ENCODE measurements at places on chromosomes 1 and 21. TPM values are rescaled to one million over a fixed set of nuclear protein-coding genes. Genes with fewer than 3 reads are reported as not detected.

- peak; percentile 22 for DNase-seq
Measured at GRCh38 chr1:27872802-27873551, 633 bp downstream of the THEMIS2 start.

- DNase-seq, result no peak
Measured at GRCh38 chr21:34046917-34047316, 26.5 kb upstream of the MRPS6 start.

GRCh38 chr21:31374395-31374794 is 30.3 kb upstream of the TIAM1 start:
- DNase-seq, result no peak

GRCh38 chr1:59413327-59413720 is 116.4 kb downstream of the FGGY start:
- no peak for DNase-seq

DNA sequence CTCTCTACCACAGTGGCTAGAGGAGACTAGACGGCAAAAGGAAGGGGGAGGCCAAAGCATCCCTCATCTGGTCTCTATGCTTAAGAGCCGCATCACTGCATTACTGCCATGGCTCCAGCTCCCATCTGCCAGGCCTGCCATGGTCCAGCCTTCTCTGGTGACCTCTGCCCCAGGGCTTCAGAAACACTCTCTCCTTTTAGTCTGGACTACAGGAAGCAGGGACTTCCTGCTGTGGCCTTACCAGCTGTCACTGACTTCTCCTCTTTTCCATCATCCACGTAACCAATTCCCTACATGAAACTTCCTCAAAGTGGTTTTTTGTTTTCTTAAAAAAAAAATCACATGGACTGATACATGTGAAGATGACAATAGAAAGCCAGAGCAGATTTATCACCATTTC is 323.1 kb upstream of the NFIA start:
- DNase-seq, result no peak

- no peak for DNase-seq
Measured at GRCh38 chr1:221945669-221946068, 203.8 kb upstream of the DUSP10 start.

- peak; percentile 10 for DNase-seq
Measured at GRCh38 chr1:154416471-154417337, 11.6 kb downstream of the IL6R start.

GRCh38 chr1:15975358-15975804 is 520 bp downstream of the ZBTB17 start:
- DNase-seq, result no peak

DNA sequence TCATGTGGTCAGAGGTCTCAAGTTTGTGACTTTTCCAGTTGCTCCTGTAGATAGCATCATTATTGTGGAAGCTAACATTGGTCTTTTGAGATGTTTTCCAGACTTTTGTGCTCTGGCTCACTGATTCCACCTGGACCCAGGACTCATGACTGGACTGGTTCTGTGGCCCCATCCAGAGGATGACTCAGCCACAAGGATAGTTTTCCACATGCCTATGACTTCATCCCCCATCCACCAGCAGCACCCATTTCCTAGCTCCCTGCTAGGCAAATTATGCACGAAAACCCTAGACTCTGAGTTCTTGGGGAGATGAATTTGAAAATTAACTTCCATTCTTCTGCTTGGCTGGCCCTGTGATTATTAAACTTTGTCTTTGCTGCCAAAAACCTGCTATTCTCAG is 949.3 kb downstream of the MRPL39 start:
- no peak for DNase-seq

DNA sequence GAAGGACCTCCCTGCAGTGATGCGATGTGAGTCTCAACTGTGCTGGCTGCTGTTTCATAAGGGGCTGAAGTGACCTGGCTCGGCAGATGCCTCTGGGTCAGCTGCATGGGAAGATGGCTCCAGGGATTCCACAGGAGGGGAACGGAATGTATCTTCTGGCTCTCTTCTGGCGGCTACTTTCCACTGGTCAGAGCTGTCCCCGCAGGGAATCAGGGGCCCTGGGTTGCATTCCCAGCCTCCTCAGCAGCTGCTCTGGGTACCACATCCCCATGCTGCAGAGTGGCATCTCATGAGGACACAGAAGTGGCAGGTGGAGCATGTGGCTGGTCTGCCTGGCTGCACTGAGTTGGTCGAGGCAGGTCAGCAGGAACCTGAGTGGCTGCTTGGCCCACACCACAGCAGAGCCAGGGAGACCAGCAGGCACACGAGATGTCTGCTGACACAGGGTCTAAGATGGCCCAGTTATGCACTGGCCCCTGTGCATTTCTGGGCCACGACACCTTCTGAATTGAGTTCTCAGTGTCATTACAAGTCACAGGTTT is 42.8 kb downstream of the POFUT2 start:
- no peak for DNase-seq

- no peak for DNase-seq
Measured at GRCh38 chr1:178337091-178337706, 159.6 kb downstream of the CLEC20A start.

DNA sequence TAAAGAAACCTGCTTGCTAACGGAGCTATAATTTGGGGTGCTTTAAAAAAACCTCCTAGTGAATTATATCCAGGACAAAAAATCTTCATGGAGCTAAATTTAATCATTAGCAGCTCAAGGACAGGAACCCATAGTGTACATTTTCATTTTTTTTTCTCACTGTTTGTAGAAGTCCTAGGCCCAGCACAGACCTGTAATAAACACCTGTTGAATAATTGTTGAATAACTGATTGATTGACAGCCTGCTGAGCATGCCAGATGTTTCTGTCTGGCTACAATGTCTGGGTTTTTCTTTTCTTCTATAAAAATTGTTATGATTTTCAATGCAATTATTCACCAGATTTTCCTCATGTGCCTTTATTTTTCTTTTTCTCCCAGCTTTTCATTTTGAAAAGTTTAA is 10.9 kb upstream of the GALNT2 start:
- DNase-seq, result no peak

- DNase-seq, result no peak
Measured at GRCh38 chr1:36919491-36920145, 114.7 kb downstream of the GRIK3 start.

- peak; percentile 87 for DNase-seq
Measured at GRCh38 chr1:2212532-2213491, 15.3 kb upstream of the SKI start.

- peak; percentile 83 for DNase-seq
Measured at GRCh38 chr1:153658400-153659174, at the start of gene SNAPIN. TSS of gene SNAPIN (plus strand) at chr1:153658703. CDS start at chr1:153658744, 41 bp downstream.

DNA sequence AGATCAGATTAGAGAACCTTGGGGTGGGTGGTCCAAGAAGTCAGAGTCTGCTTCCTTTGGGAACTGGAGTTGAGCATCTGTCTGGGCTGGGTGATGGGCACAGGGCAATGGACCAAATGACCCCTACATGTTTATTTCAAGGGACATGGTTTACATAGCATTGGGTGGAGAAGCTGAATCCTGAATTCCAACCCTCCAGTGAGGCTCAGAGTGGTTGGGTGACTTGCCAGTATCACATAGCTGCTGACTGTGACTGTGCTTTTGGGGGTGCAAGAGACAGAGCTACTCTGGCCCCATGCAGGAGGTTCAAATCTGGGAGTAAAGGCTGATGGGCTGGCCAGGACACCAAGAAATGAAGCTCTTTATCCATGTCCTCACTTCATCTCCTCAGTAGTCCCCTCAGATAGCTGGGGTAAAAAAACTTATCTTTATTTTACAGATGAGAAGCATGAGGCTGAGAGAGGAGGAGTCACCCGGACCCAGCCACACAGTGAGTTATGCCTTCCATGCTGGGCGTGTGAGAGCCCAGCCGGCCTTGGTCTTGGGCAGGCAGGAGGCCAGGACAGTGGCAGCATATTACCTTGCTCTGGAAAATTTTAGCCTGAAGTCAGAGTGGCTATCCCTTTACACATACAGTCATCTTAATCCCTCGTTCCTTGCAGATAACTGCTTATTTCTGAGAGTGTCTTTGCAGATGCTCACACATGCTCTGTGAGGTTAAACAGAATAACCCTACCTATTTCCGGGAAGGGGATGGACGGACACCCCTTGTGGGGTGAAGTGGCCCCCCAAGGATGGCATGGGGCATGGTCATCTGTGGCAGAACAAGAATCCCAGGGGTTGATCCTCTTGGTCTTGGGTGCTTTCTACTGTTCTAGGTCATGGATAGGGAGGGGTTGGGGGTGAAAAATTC is 2.8 kb upstream of the SERINC2 start:
- DNase-seq, result no peak

DNA sequence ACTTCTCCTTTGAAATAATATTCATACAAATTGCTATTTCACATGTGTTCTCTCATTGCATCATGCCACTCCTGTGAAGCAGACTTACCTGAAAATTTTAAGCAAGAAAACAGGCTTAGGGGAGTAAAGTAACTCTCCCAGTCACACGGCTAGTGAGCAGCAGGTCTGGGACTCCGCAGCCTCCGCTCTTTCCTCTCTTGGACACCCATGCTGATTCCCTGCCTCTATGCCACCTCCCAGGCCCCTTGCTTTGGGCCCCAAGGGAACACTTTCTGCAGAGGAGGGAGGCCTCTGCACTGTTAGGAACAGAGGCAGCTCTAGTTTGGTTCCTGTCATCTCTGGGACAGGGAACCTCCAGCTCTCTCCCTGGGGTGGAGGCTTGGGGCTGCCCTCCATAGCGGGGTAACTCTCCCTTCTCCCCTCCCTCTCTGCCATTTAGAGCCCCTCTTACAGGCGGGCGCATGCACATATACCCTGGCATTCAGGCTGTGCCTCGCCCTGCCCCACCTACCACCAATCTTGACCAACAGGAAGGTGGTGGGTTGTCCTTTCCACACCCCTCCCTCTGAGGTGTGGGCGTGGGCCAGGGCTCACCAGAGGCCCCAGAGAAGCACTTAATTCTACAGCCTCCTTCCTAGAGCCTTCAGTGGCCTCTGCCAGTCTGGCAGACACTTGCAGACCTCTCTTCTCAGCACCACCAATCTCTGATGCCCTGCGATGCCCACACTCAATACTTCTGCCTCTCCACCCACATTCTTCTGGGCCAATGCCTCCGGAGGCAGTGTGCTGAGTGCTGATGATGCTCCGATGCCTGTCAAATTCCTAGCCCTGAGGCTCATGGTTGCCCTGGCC is at the start of gene RXFP4:
TSS of gene RXFP4 (plus strand) at position 646 of the 852 bp plus-strand sequence. CDS start at position 718, 72 bp downstream.
- no peak for DNase-seq

- DNase-seq, result no peak
Measured at GRCh38 chr1:155981266-155982088, 3.1 kb upstream of the ARHGEF2 start.

DNA sequence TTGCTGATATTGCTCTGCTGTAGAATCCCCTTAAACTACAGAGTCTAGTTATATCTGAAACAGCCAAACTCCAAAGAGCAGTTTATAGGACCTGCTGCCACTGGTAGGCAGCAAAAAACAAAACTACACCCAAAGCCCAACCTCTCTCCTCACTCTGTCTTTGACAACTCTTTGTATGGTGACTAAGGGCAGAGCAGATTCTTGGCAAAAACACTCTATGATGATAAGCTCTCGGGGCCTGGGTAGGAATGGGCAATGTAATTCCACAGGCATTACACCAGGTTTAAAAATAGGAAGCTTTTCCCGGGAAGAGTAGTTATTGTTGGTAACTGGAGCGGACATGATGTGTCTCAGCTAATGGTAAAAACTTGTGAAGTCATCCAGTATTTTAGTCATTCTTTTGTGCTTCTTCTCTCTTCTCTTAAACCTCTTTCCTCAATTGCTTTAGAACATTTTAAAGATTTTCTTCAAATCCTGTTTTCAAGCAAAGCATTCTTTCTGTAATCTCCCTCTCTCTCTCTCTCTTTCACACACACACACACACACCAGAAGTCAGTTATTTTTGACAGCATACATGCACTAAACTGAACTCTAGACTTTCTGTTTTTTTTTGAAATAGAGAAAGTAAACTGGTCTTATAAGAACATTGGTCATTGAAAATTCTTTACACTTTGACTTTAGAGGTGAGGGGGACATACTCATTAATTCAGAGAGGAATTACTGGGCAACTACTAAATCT is 193.5 kb downstream of the PAPPA2 start:
- no peak for DNase-seq

- DNase-seq, result no peak
Measured at GRCh38 chr21:16422702-16423101, 692.9 kb downstream of the USP25 start.

DNA sequence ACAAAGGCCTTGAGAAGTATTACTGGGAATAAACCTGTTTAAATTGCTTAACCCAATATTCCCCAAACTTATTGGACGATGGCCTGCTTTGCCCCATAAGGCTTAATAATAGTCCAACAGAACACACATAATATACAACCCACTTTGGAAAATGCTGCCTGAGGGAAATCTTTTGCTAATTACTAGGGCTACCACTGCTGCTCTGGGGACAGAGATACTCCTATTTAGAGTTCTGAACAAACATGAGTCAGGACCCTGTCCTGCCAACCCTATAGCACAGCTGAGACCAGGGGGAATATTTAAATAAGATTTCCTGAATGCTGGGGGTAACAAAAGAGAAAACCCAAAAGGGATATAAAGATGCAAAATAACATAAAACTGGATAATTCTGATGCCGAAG is 139.1 kb downstream of the BRINP2 start:
- DNase-seq, result no peak

- no peak for DNase-seq
Measured at GRCh38 chr21:16522548-16522947, 792.8 kb downstream of the USP25 start.

DNA sequence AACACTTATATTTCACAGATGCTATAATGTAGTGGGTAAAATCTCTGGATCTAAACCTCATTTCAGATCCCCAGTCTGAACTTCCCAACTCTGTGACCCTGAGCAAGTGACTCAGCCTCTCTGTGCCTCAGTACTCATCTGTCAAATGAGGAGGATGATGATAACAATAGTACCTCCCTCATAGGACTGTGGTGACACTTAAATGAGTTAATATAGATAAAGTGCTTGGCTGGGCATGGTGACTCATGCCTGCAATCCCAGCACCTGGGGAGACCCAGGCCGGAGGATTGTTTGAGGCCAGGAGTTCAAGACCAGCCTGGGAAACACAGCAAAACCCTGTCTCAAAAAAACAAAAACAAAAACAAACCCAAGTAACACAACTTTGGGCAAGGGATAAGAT is 4.7 kb upstream of the ECE1 start:
- no peak for DNase-seq

- no peak for DNase-seq
Measured at GRCh38 chr1:186325239-186325638, 49.8 kb downstream of the TPR start.

GRCh38 chr1:80218112-80218511 is 1211.6 kb upstream of the ADGRL4 start:
- no peak for DNase-seq

GRCh38 chr1:23288201-23288600 is 55.9 kb downstream of the HNRNPR start:
- DNase-seq, result no peak

Gene LRRC71
- not detected for total RNA-seq

Gene TEX38
- total RNA-seq, result not detected

Gene C1orf56
- 7.8 TPM for total RNA-seq

Gene NPHS2
- not detected for total RNA-seq

Gene DAB1
- 1.1 TPM for total RNA-seq

Gene FCN3
- 33.1 TPM for total RNA-seq

Gene BEST4
- total RNA-seq, result not detected

Gene KRTAP11-1
- total RNA-seq, result not detected

Gene GCSAML
- total RNA-seq, result 0.28 TPM

Gene HSD11B1
- 47.3 TPM for total RNA-seq

Gene S100A8
- 62.9 TPM for total RNA-seq

Gene CD164L2
- not detected for total RNA-seq

Measured in omental fat pad (tissue), 4 donors.